AG10803 (cell line): ENCODE measurements at places on chromosomes 3 and 15.

DNA sequence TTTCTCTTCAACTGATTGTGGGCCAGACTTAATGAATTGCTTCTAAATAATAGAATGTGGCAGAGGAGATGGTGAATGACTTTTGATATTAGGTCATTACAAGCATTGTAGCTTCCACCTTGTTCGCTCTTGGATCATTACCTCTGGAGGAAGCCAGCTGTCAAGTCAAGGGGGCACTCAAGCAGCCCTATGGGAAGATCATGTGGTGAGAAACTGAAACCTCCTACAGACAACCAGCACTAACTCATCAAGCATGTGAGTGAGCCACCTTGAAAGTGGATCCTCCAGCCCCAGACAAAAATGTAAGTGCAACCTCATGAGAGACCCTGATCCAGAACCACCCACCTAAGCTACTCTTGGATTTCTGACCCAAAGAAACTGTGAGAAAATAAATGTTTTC is 109.8 kb upstream of the TBC1D5 start:
- no peak for DNase-seq

- no peak for DNase-seq
Measured at GRCh38 chr3:70298385-70298784, 14.1 kb downstream of the MDFIC2 start.

- DNase-seq, result peak; percentile 75
Measured at GRCh38 chr15:57251941-57252340, 124.4 kb upstream of the CGNL1 start.

GRCh38 chr3:72390841-72391240 is 457.4 kb downstream of the SHQ1 start:
- DNase-seq, result peak; percentile 42

DNA sequence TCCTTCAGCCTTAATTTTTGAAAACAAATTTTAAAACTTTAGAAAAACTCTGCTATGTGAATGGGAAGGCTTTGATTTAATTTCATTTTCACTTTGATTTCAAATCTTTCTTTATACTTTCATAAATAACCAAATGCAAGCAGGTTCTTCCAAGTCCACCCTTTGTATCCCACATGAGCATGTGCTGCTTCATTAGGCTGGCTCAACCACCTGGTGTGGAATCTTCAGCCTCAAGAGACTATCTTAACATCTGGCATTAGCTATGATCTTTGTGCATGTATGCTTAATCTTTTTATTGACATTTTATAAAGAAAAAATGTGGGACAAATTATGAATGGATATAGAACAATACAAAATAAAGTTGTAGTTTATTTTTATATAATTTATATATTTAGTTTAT is 81.8 kb upstream of the MLF1 start:
- DNase-seq, result no peak

- peak; percentile 64 for DNase-seq
Measured at GRCh38 chr15:98888820-98889479, 118.6 kb downstream of the PGPEP1L start.

DNA sequence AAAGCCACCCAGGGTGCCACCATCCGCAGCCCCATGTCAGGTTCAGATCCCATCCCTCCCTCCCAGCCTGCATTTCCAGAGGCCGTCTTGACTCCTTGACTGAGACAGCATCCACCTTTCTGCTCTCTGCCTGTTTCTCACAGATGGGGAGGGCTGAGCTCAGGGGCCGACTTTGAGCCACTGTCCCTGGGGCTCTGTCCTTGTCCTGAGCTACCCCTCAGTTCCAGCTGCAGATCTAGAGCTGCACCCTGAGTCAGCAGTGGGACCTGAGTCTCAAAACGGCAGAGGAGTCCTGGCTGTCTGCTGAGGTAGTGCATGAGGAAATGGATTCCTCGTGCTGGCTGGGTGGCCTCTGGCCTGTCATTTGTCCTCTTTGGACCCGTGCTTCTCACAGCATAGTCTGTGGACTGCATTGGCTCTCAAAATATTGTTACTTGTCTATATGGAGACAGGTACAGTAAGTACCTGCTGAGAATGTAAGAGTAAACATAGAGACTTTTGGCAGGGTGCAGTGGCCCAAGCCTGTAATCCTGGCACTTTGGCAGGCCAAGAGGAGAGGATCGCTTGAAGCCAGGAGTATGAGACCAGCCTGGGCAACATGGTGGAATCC is 22.3 kb downstream of the RPLP1 start:
- no peak for DNase-seq

DNA sequence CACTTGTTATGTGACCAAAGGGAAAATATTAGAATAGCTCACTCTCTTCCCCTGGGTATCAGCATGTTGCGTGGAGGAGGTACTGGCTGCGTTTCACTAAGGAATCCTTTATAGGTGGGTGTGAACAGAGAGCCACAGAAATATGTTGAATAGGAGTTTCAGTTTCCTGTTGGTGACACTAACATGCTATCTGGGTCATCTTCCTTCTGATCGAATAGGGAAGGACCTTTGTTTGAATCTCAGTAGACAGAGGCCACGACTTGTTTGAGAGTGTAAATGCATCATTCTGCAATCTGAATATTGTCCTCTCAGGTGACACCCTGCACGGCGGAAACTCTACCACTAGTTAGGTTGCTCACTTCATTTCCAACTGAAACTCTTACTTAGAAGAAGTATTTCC is 157.9 kb upstream of the SLC2A2 start:
- DNase-seq, result no peak
